Psoas muscle (tissue), 8 donors: ENCODE measurements at places on chromosomes 16 and 17. TPM values are rescaled to one million over a fixed set of nuclear protein-coding genes. Genes with fewer than 3 reads are reported as not detected.
A peak's percentile ranks its signal among the peaks of the same experiment; 100 is the strongest.

DNA sequence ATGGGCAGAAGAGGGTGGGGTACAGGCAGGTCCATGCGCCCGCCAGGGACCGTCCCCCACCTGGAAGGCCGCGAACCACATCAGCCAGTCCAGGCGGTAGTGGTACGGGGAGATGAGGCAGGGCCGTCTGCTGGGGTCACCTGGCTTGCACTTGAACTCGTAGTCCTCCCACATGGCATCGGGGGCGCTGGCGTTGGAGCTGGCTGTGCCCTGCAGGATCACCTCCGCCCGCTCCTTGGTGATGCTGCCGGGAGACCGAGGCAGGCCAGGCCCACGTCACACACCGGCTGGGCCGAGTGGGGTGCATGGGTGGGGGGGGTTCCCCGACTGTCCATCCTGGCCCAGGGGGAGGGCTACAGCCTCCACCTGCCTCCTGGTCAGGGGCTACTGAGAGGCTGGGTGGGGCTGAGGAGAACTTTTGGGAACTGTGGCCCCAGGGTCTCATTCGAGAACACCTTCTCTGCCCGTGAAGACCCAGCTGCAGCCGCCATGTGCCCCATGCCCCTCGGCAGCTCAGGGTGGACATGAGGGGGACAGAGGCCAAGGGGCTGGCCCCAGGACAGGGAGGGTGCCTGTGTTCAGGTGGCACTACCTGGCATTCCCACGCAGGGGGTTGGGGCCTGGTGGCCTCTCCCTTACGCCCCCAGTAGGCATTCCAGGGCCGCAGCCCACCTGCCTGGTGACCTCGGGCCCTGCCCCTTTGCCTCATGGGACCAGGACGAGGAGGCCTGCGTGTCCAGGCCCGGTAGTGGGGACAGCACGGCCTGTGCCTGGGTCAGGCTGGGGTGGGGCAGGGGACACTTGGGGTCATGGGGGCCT lies 69.5 kb upstream of the GNG13 start:
- DNase-seq, result peak; percentile 15

DNA sequence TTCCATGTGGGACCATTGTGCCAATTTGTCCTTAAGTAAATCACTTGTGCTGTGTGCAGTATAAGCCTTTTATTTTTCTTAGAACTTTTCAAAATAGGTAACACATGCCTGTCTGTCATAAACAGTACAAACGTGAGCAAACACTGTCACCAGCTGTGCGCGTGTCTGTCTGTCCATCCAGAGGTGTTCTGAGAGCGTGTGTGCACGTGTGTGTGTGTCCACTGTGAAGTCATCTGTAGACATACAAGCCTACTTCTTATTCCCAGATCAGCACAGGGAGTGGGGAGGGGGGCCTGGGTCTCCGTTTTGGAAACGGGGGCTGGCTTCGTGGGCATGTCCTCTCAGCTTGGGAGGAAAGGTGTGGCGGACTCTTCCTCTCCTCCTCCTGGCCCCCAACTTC lies 9.4 kb downstream of the TMEM235 start:
- no peak for DNase-seq

GRCh38 chr17:59829217-59830006 lies 63.3 kb downstream of the TUBD1 start:
- DNase-seq, result no peak

Gene MYADML2
- total RNA-seq, result 15.7 TPM

Gene PABPN1L
- total RNA-seq, result not detected

Gene KRT24
- total RNA-seq, result not detected

GRCh38 chr16:22311520-22311919 lies 14.3 kb downstream of the POLR3E start:
- DNase-seq, result no peak

DNA sequence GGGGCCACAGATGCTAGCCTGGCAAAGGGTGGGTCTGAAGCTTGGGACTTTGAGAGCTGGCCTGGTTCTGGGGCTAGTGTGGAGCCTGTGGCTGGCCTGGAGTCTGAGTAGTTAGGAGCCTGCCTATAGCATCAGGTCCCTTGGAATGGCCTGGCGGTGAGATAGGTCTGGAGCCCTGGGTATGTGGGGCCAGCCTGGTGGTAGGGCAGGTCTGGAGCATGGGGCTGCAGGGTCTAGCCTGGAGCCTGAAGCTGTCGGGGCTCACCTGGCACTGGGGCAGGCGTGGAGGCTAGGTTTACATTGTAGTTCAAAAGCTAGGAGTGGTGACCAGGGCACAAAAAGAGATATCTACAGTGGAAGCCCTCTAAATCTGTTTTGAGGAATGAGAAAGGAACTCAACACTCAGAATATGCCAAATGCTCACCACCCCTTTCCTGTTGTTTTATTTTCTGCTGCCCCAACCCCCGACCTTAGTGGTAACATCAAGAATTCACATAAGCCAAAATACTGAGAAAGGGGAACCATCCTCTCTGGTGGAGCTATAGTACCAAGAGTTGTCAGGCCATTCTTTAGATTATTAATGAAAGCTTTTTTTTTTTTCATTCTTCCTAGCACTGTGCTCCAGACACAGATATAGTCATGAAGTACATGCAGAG lies 100.3 kb downstream of the TANC2 start:
- no peak for DNase-seq

Gene TAT
- total RNA-seq, result not detected

Gene SLC16A3
- 18.6 TPM for total RNA-seq

DNA sequence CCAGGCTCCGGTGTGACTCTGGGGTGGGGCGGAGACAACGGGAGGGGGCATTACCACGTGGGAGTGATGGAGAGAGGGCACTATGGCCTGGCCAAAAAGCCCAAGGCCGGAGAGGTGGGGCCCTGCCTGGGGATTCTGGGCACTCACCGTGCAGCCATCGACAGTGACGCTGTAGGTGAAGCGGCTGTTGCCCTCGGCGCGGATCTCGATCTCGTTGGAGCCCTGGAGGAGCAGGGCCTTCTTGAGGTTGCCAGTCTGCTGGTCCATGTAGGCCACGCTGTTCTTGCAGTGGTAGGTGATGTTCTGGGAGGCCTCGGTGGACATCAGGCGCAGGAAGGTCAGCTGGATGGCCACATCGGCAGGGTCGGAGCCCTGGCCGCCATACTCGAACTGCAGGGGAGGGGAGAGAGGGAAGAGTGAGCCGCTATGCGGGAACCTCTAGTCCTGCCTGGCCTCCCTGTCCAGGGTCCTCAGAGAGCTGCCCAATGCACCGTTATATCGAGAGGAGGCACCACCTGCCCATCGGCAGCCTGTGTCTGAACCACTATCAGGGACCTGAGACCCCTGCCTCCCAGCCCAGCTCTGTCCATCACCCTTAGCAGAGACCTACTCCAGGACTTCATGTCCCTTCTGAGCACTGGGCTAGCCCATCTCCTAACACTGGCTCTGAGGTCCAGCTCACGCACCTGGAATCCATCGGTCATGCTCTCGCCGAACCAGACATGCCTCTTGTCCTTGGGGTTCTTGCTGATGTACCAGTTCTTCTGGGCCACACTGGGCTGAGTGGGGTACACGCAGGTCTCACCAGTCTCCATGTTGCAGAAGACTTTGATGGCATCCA lies 15.6 kb downstream of the COL1A1 start:
- DNase-seq, result no peak

GRCh38 chr17:77327566-77328464 lies 187.0 kb downstream of the SEC14L1 start:
- no peak for DNase-seq

Gene TERB1
- not detected for total RNA-seq

Gene IRX5
- total RNA-seq, result 6.8 TPM

Gene TNFRSF13B
- not detected for total RNA-seq

GRCh38 chr16:70746040-70746707 lies 54.8 kb downstream of the VAC14 start:
- DNase-seq, result peak; percentile 78

DNA sequence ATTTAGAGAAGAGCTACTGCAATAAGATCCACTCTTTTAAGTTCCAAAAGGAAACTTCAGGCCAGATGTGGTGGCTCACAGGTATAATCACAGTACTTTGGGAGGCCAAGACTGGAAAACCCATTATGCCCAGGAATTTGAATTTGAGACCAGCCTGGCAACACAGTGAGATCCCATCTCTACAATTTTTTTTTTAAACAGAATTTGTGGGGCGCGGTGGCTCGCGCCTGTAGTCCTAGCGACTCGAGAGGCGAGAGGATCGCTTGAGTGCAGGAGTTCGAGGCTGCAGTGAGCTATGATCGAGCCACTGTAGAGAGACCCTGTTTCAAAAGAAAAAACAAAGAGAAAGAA lies 793 bp downstream of the COG7 start:
- DNase-seq, result no peak

GRCh38 chr17:1573932-1574696 lies 11.5 kb upstream of the PITPNA start:
- peak; percentile 93 for DNase-seq

- no peak for DNase-seq
Observed at GRCh38 chr17:15308758-15309157, 32.6 kb downstream of the TEKT3 start.

Gene KRT33A
- not detected for total RNA-seq

Gene KRTAP4-9
- not detected for total RNA-seq

Gene BEAN1
- not detected for total RNA-seq

GRCh38 chr17:63517825-63518534 lies 5.2 kb upstream of the KCNH6 start:
- DNase-seq, result no peak

GRCh38 chr17:28975646-28976045 lies 24.3 kb upstream of the PHF12 start:
- DNase-seq, result no peak

Gene BRIP1
- total RNA-seq, result 0.20 TPM

GRCh38 chr17:66309793-66310192 lies 7.4 kb downstream of the PRKCA start:
- no peak for DNase-seq

GRCh38 chr16:11629071-11630030 lies 38.9 kb upstream of the SNN start:
- no peak for DNase-seq

GRCh38 chr17:34892461-34893249 lies 68.6 kb downstream of the CCT6B start:
- DNase-seq, result no peak

GRCh38 chr16:56606476-56607108 lies 1.8 kb upstream of the MT2A start:
- peak; percentile 77 for DNase-seq

DNA sequence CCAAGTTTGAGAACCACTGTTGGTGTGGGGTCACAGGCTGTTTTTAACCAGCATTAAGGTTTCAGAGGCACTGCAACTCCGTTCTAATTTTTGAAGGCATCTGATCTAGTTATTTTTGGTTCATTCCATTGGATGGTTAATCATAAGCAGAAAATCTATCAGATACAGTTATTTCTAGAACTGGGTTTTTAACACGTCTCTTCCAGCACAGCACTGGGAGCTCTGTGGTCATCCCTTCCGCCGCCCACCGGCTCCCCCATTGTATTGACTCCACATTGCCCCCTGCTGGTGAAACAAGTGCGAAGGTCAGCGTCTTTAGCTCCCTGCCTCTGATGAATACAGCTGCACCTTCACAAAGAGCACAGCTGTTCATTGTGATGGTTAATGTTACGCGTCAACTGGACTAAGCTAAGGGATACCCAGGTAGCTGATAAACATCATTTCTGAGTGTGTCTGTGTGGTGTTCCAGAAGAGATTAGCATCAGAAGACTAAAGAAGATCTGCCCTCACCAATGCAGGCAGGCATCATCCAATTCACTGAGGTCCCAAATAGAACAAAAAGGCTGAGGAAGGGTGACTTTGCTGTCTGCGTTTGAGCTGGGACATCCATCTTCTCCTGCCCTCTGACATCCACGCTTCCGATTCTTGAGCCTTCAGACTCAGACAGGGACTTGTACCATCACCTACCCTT lies 8.5 kb downstream of the CCL18 start:
- DNase-seq, result peak; percentile 63

Gene SIAH1
- total RNA-seq, result 16.7 TPM
